Activated CD4-positive, alpha-beta T cell treated with anti-CD3 and anti-CD28 coated beads for 36 hours (primary cell): ENCODE measurements at places on chromosomes 5 and 9. TPM values are rescaled to one million over a fixed set of nuclear protein-coding genes. Genes with fewer than 3 reads are reported as not detected.

- H3K27ac ChIP-seq: peak overlapping the region; percentile 76
- no peak overlapping the region for H3K4me3 ChIP-seq
- H3K4me1 ChIP-seq: peaks cover 74% of the 10 kb centered on the region
- DNase-seq: no peak
- no peaks in the 10 kb centered on the region for H3K27me3 ChIP-seq
These were observed 21.5 kb upstream of the SEMA4D start for GRCh38 chr9:89519366-89519805.

- H3K4me3 ChIP-seq: peak overlapping the region; percentile 34
- peaks cover 38% of the 10 kb centered on the region for H3K4me1 ChIP-seq
- no peaks in the 10 kb centered on the region for H3K36me3 ChIP-seq
- DNase-seq: no peak
- H3K27ac ChIP-seq: peak overlapping the region; percentile 84
These were observed 3.9 kb downstream of the NIPAL4 start for GRCh38 chr5:157463621-157464518.

DNA sequence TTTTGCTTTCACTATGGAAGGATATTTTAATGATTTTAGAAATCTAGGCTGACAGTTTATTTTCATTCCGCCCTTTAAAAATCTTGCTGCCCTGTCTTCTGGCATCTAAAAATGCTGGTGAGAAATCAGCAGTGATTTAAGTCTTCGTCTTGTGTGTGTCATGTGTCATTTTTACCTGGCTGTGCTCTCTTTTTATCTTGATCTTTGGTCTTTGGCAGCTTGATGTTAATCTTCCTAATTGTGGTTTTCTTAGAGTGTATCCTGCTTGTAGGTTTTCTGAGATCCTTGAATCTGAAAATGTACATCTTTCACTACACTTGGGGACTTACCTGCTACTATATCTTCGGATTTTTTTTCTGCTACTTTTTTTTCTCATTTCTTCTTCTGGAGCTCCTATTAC is 11.9 kb upstream of the LPCAT1 start:
- H3K27ac ChIP-seq: peak overlapping the region; percentile 90
- no peaks in the 10 kb centered on the region for H3K36me3 ChIP-seq
- peak overlapping the region; percentile 72 for H3K4me3 ChIP-seq
- no peak for DNase-seq
- H3K27me3 ChIP-seq: peaks cover 2% of the 10 kb centered on the region

GRCh38 chr9:135110416-135110815 is 22.9 kb downstream of the OLFM1 start:
- H3K27ac ChIP-seq: no peak overlapping the region
- H3K4me3 ChIP-seq: no peak overlapping the region
- H3K4me1 ChIP-seq: no peaks in the 10 kb centered on the region
- no peak for DNase-seq
- H3K27me3 ChIP-seq: peaks cover 12% of the 10 kb centered on the region
- no peaks in the 10 kb centered on the region for H3K36me3 ChIP-seq

GRCh38 chr5:123800640-123801039 is 288.7 kb downstream of the CSNK1G3 start:
- no peaks in the 10 kb centered on the region for H3K4me1 ChIP-seq
- no peaks in the 10 kb centered on the region for H3K36me3 ChIP-seq
- no peak overlapping the region for H3K27ac ChIP-seq
- no peak for DNase-seq
- no peak overlapping the region for H3K4me3 ChIP-seq
- no peaks in the 10 kb centered on the region for H3K27me3 ChIP-seq

- no peak overlapping the region for H3K27ac ChIP-seq
- no peaks in the 10 kb centered on the region for H3K36me3 ChIP-seq
- peak; percentile 12 for DNase-seq
These were observed 293.0 kb downstream of the ZNF608 start for GRCh38 chr5:124453221-124454051.

DNA sequence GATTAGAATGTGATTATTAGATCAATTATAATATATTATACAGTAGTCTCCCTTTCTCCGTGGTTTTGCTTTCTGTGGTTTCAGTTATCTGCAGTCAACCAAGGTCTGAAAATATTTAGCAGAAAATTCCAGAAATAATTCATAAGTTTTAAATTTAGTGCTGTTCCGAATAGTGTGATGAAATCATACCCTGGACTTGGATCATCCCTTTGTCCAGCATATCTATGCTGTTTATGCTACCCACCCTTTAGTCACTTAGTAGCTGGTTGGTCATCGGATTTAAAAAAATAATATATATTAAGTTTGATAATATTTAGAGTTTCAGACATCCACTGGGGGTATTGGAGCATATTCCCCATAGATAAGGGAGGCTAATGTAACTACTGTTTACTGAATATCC is 19.6 kb downstream of the RMI1 start:
- no peak overlapping the region for H3K27ac ChIP-seq
- no peak for DNase-seq
- H3K4me1 ChIP-seq: peaks cover 13% of the 10 kb centered on the region
- H3K36me3 ChIP-seq: peaks cover 30% of the 10 kb centered on the region

GRCh38 chr5:60960591-60960990 is 15.6 kb downstream of the NDUFAF2 start:
- H3K4me3 ChIP-seq: no peak overlapping the region
- H3K27me3 ChIP-seq: no peaks in the 10 kb centered on the region
- H3K4me1 ChIP-seq: peaks cover 14% of the 10 kb centered on the region
- H3K36me3 ChIP-seq: peaks cover 7% of the 10 kb centered on the region
- peak; percentile 12 for DNase-seq

Gene WNT8A
- not detected for total RNA-seq

Gene LHX3
- not detected for total RNA-seq

Gene AMBP
- total RNA-seq: not detected

Gene FAM163B
- not detected for total RNA-seq
